ENCODE measurements at places on chromosomes 3 and 15.

DNA sequence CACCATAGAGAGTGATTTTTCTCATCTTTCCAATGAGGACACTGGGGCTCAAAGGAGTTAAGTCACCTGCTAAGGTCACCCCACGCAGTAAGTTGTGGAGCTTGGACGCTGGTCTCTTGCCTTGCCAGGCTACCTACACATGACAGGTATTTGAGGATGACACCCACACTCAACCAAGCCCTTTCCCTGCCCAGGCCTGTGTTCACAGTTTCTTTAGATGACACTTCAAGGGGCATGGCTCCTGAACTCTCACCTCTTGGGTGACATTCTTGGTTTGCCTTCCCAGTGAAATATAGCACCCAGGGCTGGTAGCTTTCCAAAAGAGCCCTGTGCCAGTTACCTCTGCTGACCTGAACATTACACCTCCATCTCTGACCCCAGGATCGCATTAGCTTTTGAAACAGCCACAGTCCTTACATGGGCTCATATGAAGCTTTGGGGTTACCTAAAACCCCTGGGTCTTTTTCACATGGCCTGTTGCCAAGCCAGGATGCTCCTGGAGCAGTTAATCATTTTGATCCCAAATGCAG lies 148.0 kb downstream of the RPLP1 start:
- DNase-seq: no peak

DNA sequence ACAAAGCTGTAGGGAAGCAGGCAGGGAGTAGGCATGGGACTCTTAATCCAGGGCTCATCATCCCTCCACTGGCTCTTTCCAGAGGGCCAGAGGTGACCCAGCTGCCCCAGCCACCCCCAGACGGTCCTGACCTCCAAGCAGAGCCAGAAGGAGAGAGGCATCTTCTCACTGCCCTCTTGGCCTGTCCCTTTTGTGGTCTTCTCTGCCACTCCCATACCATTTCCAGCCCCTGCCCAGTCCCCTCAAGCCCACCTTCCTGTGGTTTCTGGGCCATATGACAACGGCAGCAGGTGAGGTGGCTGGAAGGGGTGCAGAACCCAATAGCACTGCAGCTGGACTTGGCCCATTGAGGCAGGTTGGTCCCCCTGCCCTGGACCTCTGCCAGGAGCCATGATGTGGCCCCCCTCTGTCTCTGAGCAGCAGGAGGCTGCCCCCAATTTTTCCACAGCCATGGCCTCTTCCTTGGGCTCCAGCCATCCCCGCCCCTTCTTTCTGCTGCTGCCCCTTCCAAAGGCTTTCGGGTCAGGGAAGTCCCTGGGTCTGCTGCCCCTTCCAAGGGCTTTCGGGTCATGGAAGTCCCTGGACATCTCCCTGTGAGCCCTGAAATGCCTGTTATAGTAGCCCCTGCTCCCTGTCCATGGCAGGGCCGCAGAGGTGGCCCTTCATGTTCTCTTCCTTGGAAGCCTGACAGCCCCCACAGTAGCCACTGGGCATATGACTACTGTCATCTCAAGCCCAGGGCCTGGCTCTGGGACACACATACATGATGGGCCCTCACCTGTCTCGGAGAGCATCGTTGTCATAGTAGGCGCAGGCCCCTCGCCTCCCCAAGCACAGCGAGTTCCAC lies 39.5 kb upstream of the RAB6B start:
- DNase-seq: no peak

GRCh38 chr15:85496151-85496550 lies 115.7 kb downstream of the AKAP13 start:
- DNase-seq: no peak

DNA sequence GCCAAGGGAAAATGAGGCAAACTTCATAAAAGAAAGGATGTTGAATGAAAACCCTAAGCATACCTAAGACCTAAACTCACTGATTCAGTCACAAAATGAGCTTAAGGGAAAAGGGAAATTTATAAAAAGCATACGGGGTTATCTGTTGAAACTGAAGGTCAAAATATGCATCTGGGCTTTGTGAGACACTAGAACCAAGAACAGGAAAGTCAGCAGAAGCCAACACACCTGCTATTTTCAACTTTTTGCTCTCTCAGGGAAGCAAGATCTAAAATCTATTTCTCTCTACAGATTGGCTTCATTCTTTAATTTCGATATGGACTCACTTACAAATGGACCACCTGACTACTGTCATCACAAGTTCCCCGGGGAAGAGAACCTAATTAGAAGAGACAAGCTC lies 338.6 kb upstream of the NECTIN3 start:
- DNase-seq: no peak

GRCh38 chr15:42345504-42345903 lies 13.8 kb upstream of the CAPN3 start:
- no peak for DNase-seq

DNA sequence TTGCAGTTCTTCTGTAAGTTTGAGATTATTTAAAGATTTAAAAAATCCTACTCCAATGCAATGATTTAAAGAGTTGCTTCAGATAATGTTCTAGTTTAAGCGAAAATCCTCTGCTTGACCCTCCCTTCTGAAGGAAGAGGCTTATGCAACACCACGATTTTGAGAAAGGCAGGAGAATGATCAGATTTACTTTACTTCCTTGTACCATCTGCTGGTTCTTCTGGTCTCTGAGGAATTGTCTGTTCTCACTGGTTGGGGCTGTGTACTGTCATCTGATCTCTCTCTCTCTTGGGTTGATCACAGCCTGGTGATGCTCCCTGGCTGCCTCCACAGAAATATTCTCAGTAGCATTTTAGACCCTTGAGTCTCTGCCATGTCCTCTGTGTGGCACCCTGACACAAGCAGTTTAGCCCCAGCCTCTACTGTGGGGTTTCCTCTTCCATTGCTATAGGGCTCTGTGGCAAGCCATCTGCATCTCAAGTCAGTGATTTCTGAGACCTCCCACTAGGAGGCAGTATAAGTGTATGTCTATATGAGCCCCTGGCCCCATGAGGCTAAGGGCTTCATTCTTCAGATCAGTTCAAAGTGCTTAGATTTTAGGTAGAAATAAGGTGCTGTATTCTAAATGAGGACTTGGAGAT lies 50.8 kb upstream of the PLAAT1 start:
- DNase-seq: no peak

DNA sequence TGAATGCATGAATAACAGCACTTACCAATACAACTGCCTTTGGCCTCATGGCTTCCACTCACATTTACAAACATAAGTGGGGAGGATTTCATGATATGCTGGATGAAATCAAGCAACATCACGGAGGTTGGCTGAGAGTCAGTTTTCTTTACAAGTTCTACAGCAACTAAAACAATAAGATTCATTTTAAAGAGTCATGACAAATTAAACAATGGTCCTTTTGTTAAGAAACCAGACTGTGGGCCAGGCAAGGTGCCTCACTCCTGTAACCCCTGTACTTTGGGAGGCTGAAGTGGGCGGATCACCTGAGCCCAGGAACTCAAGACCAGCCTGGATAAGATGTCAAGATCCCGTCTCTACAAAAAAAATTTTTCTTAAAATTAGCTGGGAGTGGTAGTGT lies 12.4 kb downstream of the ATR start:
- DNase-seq: no peak

GRCh38 chr3:194133661-194134230 lies 2.2 kb upstream of the HES1 start:
- no peak for DNase-seq

- no peak for DNase-seq
Observed at GRCh38 chr3:194206320-194206719, 70.4 kb downstream of the HES1 start.

DNA sequence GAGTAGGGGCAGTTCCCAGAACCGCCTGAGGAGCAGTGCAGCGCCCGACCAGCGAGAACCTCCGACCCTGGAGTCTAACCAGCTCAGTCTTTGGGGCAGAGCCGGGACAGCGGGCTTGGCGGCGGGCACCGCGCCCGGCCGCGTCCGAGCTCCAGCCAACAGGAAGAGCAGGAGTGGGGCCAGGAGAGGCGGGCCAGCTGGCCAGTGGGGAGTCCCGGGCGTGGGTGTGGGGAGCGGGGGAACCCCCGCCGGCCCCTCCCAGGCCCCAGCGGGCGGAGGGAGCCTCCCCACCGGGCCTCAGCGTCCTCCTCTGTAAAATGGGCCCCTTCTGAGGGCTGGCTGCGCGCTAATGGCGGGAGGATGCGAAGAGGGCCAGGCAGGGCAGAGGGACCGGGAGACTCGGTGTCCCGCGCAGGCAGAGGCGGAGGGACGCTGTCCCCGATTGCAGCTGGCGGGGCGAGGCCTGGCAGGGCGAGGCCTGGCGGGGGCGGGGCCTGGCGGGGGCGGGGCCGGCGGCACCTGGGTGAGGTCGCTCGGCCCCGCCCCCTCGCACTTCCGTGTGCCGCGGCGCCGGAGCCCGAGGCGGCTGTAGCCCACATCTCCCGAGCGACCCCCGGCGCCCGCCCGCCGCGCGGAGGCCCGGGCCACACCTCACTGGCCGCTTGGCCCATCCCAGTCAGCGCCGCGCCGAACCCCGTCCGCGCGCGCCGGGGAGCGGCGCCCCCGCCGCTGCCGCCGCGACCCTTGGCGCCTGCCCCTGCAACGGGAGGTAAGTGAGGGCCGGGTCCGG lies at the start of gene PRKCD:
TSS of gene PRKCD (plus strand) at position 550 of the 790 bp plus-strand sequence. CDS start 17,214 bp downstream, outside the sequence.
- DNase-seq: peak; percentile 89

Measured in adipocyte (in vitro differentiated cells).